Stimulated activated CD8-positive, alpha-beta memory T cell treated with anti-CD3 and anti-CD28 coated beads, Interleukin-15, amount 100 ng/mL, for 4 hours (primary cell): ENCODE measurements at places on chromosomes 1 and 21.

DNA sequence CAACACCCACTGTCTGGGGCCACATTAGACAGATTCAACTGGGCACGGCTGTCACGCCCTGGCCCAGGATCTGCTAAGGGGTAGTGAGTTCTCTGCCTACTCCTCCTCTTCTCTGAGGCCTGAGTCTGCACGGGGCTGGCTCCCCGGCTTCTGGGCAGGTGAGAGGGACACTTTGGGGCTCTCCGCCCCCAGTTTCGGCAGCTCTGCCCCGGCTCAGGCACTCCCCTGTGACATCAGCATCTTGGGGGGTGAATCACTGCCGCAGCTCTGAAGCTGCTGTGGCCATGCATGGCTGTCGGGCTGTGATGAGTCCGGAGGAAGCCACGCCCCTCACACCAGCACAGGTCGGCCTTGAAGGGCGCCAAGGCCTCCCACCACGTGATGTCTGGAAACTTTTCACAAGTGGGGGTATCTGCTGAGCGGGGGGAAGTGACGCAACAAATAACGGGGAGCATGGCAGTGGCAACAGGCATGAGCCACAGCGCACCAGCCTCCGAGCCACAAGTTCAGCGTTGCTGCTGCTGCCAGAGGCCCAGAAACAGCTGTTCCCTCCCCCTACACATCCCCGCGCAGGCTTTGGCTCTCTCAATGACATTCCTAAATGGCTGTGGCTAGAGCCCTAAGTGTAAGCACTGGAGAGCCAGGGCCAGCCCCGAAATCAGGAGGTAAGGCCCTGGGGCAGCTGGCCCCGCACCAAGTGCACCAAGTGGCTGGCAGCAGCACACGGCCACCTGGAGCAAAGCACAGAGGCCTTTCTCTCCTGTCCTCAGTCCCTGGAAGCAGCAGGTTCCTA lies 26.3 kb downstream of the ZBTB17 start:
- peak; percentile 90 for DNase-seq

- no peak for DNase-seq
Observed at GRCh38 chr1:46280092-46280491, 23.3 kb downstream of the LRRC41 start.

DNA sequence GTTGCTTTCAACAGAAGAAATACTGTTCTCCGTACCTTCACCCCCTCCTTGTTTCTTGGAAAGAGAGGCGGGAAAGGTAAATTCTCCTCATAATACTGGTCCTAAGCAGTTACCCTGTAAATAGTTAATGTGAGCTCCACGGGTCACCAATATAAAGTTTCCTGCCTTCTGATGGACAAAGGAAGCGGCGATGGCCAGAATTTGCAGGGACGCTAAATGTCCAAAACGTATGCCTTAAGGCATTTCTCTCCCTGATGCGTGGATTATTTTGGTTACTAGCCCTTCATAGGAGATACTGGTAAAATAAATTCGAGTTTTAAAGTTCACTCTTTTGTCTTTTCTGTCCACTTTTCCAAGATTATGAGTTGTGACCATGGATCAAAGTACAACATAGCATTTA lies 898 bp upstream of the PTGS2 start:
- DNase-seq, result no peak

- no peak for DNase-seq
Observed at GRCh38 chr1:43049481-43049880, 90.8 kb upstream of the SLC2A1 start.

- DNase-seq, result no peak
Observed at GRCh38 chr1:215508311-215508710, 58.8 kb upstream of the KCTD3 start.

- DNase-seq, result no peak
Observed at GRCh38 chr1:72235062-72235461, 47.3 kb downstream of the NEGR1 start.

DNA sequence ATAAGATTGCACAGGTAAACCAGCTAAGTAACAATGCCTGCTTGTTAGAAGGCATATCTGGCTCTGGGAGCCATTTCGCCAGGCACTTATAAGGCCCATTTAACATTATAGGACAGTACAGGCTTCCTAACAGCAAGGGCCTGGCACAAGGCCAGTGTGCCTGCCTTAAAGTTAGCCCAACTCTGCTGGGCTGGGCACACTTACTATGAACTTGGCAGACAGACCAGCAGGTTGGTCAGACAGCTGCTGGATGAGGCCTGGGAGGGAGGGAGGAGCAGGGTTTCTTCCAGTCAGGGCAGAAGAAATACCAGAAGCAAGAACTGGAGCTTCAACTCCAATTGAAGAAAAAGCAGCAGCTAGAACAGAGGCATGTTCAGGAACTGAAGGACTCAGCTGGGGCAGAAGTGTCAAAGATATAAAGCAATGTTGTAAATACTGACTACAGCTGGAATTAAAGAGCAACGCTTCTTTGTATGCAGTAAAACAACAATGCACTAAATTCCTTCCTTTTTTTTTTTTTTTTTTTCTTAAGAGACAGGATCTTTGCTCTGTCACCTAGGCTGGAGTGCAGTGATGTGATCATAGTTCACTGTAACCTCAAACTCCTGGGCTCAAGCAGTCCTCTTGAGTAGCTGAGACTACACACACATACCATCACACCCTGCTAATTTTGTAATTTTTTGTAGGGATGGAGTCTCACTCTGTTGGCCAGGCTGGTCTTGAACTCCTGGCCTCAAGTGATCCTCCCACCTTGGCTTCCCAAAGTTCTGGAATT lies 4.9 kb downstream of the CACHD1 start:
- no peak for DNase-seq

DNA sequence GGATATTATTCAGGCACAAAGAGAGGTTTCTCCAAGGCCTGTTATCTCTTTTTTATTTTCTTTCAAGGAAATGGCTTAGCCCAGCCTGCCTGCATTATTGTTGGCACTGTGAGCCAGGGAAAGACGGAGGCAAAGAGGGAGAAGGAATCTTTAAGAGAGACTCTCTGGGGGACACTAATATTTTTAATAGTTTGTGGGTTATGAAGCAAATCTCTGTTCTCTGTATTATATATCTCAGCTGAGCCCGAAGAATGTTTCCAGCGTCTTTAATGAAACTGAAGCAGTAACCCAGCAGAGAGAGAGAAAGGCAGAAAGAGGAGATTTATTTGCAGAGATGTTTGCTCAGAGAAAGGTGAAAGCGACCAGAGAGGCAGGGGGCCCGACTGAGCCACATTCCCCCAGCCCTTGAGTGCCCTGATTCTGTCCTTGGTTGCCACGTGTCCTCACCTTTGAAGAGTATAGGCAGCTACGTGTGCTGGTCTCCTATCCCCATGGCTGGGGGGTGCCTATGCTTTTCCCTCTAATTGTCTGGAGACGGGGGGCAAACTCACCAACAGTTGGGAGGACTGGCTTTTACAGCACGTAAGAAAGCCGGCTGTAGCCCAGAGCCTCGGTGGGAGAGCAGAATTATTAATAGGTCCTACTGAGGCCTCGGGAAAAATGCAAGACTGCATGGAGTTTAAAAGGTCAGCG lies 166.4 kb downstream of the TRABD2B start:
- DNase-seq, result no peak

GRCh38 chr1:206702260-206702659 lies 17.6 kb downstream of the MAPKAPK2 start:
- no peak for DNase-seq

DNA sequence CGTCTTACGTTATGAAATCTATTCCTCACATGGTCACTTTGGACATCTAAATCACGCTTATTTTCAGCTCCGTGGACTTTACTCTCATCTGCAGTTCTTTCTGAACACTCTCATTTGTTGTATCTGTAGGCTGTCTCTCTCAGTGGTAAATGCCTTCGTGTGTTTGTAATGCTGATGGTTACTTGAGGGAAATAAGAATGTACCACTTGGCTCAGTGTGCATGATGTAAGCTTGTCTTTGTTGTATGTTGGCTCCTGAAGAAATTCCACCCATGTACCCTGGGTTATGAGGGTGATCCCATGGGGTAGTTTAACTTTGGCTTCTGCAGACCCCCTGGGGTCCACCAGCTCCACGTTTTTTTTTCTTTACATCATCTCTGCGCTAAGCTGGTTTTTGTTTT lies 378.4 kb downstream of the SETD4 start:
- no peak for DNase-seq

- no peak for DNase-seq
Observed at GRCh38 chr1:41649396-41650027, 165.0 kb upstream of the EDN2 start.

DNA sequence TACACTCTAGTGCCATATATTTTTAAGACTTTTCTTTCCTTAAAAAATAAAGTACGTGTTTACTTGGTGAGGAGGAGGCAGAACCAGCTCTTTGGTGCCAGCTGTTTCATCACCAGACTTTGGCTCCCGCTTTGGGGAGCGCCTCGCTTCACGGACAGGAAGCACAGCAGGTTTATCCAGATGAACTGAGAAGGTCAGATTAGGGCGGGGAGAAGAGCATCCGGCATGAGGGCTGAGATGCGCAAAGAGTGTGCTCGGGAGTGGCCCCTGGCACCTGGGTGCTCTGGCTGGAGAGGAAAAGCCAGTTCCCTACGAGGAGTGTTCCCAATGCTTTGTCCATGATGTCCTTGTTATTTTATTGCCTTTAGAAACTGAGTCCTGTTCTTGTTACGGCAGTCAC lies 25.2 kb downstream of the PSEN2 start:
- DNase-seq, result no peak

DNA sequence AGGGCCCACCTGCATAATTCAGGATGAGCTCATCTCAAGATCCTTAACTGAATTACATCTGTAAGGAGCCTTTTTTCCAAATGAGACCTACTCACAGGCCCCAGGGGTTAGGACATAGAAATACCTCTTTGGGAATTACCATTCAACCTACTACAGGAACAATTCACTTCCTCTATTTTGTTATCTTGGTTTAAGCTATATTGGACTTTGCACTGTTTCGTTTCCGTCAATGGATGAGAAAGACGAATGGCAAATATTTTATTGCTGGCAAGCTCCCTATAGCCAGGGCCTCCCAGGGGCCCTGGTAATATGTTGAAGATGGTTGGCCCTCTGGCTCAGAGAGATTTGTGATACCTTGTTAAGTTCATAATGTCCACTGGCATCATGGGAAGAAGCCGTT lies 384.2 kb upstream of the DUSP10 start:
- no peak for DNase-seq

DNA sequence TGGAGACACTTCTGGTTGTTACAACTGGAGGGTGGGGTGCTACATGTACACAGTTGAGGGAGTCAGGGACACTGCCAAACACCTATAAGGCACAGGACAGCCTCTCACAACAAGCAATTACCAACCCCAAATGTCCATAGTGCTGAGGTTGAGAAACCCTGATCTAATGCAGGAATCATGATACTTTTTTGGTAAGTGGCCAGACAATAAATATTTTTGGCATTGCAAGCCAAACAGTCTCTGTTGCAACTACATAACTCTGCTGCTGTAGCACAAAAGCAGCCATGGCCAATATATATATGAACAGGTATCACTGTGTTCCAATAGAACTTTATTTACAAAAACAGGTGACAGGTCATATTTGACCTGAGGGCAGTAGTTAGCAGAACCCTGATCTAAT lies 177.5 kb downstream of the ASTN1 start:
- no peak for DNase-seq

DNA sequence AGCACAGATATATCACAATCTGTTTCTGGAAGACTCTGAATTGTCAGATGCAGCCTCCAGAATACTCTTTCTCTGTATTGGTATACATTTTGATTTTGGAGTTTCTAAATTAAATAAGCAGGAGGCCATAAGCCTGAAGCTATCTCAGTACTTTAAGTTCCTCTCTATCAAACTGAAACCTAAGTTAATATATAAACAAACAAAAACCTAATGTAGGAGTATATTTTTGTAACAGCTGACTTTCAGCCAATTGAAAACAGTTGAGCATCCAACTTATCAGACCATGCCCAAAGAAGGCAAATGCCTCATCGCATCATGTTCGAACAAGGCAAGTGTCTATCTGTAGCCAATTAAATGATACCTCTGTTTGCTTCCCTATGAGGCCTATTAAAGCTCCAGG lies 1054.4 kb downstream of the AMY1C start:
- DNase-seq, result no peak

DNA sequence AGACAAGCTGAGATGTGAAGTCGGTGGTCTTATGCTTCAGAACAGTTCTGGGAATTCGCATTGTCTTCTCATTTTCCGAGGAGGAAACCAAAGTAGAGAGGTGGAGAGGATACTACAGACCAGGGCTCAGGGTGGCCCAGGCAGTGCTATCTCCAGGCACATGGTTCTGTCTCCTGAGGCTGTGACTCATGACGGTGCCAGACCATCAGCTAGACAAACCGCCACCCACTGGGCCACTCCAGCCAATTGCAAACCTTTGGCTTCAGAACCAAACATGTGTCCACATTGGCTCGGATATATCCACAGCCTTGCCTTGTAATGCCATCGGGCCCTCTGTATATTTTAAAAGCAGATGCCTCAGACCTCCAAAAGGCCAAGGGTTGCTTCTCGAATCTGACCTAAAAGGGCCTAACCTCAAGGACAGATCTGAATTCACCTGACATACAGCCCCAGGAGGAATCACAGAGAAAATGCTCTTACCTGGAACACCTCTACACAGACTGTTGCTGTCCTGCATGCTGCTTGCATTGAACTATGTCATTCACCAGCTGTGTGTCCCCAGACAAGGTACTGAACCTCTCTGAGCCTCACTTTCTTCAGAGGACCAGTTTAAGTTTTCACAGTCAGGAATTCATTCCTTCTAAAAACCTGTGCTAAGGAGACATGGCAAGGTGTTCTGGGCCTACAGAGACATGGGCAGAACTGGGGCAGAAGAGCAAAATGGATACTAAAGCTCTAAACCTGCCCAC lies 224.9 kb upstream of the JUN start:
- no peak for DNase-seq

GRCh38 chr1:6281511-6282402 lies 20.9 kb upstream of the GPR153 start:
- no peak for DNase-seq

- peak; percentile 10 for DNase-seq
Observed at GRCh38 chr1:239587066-239587465, 200.7 kb downstream of the CHRM3 start.

DNA sequence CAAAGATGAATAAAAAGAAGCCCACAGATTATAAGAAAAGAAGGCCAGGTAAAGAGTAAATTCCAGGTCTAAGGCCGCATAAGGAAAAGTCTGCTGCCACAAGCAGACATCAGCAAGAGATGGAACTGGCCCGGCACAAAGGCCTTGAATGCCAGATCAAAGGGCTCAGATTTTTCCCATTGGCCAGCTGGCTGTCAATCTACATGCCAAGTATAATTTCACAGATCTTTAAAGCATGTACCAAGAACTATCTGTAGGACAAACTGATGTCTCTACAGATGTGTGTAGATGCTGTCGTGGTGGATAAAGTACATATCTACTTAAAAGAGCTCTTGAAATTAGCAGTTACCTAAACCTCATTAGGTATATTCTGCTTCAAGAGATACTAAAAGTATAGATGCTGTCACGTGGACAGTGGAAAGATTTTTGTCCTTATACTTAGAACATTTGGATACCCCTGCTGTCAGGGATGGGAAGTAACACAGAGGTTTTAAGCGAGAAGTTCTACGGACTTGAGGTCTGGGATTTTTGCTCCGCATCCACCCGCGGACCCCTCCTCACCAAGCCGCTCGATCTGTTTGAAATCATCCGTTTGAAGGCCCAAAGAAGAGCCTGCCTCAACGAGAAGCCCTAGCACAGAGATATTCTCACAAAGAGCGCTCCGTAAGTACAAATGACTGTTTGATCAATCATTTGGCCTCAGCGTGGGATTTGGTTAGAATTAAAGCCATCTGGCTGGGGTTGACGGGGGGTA lies 10.1 kb downstream of the GLIS1 start:
- DNase-seq, result no peak

GRCh38 chr1:23132033-23132432 lies 36.6 kb downstream of the LUZP1 start:
- no peak for DNase-seq

GRCh38 chr1:115654125-115654524 lies 12.4 kb downstream of the VANGL1 start:
- DNase-seq, result no peak
